M059J (cell line): ENCODE measurements at places on chromosomes 1 and 21. TPM values are rescaled to one million over a fixed set of nuclear protein-coding genes. Genes with fewer than 3 reads are reported as not detected.

Gene LEFTY2
- not detected in 2 replicates for total RNA-seq

Gene LHX8
- total RNA-seq = 1.5 and 1.6 TPM in 2 replicates

Gene MANEAL
- total RNA-seq = 6.5 and 7.2 TPM in 2 replicates

Gene OR2L3
- total RNA-seq = not detected in 2 replicates

Gene ANKRD34A
- 0.59 and 1.7 TPM in 2 replicates for total RNA-seq

Gene FAM167B
- total RNA-seq = 0.20 and 1.4 TPM in 2 replicates

Gene CR2
- not detected in 2 replicates for total RNA-seq

Gene LMX1A
- total RNA-seq = not detected in 2 replicates

Gene ADCY10
- total RNA-seq = 0.15 TPM in 1 of 2 replicates, not detected in the other

Gene C1orf141
- not detected in 2 replicates for total RNA-seq

Gene COL9A2
- total RNA-seq = 2.8 and 11.1 TPM in 2 replicates

Gene PTCH2
- 0.17 TPM in 1 of 2 replicates, not detected in the other for total RNA-seq

Gene YARS1
- total RNA-seq = 83.6 and 87.2 TPM in 2 replicates

Gene PLCH2
- total RNA-seq = not detected in 2 replicates

Gene ACADM
- 55.1 and 65.1 TPM in 2 replicates for total RNA-seq

Gene FCRLB
- total RNA-seq = 2.7 and 3.2 TPM in 2 replicates

Gene RASAL2
- 9.7 and 14.8 TPM in 2 replicates for total RNA-seq

Gene HTR1D
- total RNA-seq = 0.22 and 0.39 TPM in 2 replicates

Gene CD247
- total RNA-seq = not detected in 2 replicates

Gene FNDC5
- 0.49 and 2.9 TPM in 2 replicates for total RNA-seq

Gene OR2T33
- not detected in 2 replicates for total RNA-seq

Gene C1orf185
- total RNA-seq = not detected in 2 replicates

Gene CMPK1
- 145 and 196 TPM in 2 replicates for total RNA-seq

Gene BARHL2
- not detected in 2 replicates for total RNA-seq
